T-helper 17 cell (primary cell): ENCODE measurements at places on chromosomes 4 and X.

DNA sequence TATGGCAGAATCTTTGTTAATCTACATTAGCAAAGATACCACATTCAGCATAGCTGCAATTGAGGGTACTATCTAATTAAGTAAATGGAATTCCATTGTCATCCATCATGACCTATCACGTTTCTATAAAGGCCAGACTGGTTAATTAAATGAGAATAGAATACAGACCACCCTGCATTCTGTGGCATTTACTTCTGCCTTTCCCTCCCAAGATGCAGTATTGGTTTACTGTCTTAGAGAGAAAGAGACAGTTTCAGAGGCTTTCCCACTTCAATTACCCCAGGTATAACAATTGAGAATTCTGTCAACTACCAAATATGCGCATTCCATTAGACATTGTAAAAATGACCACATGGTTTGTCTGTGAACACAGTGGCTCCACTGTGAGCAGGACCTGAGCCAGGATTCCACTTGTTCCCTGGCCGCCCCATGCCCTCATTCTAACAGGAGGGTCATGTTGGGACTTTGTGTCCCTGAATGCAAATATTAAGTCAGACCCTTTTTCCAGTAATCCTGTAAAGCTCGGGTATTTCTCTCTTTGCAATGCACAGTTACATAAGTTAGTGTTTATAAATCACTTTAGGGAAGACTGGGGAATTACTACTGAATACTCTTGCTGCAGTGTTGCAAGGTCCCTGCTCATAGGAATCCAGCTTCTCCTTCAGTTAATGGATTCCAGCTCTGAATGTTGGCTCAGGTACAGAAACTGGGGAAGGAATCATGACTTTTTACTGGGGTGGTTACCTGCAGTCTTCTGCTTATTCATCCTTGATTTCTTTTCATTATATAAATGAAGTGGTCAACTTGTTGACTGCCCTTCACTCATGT, 261.0 kb downstream of the PDGFC start:
- DNase-seq, result no peak

DNA sequence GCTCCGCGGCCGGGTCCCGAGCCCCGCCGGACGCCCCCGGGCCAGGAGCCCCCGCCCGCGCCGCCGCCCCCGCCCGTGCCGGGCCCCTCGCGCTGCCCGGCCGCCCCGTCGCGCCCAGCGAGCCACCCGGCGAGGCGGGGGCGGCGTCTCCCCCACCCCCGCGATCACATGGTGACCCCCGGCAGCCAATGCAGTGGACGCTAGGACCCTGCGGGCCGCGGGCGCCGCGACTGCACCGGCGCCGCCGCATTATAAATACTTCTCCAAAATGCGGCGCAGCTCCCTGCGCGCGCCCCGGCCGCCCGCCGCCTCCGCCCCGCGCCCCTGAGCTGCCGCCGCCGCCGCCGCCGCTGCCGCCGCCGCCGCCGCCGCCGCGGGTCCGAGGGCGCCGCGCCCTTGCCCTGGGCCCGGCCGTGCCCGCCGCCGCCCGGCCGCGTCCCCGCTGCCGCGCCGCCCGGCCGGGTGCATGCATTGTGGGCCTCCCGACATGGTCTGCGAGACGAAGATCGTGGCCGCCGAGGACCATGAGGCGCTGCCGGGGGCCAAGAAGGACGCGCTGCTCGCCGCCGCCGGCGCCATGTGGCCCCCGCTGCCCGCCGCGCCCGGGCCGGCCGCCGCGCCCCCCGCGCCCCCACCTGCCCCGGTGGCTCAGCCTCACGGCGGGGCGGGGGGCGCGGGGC, at the start of gene NAT8L:
TSS of gene NAT8L (plus strand) at position 282 of the 680 bp plus-strand sequence. CDS start at position 467, 185 bp downstream.
- DNase-seq, result no peak

DNA sequence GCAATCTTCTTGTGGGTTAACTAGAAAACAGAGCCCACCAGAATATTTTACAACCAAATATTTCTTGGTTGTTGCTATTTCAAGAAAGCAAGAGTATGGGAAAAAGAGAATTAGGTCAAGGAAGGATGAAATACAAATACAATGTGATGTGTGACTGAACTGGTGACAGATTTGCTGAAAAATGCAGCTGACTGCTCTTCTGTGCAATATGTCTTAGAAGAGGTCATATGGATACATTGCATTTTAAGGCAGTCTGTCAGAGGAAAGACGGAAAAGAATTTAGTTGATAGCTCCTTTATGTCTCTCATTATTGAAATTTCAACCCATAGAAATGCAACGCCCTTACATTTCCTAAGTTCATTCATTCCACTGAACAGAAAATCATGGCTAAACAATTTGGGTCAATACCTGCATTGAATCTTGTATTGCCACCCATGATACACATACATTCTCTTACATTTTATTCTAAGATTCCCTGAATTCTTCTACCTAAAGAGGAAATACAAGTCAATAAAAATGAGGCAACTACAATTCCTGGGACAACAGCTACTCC, 423.1 kb downstream of the ADAM29 start:
- DNase-seq, result no peak

DNA sequence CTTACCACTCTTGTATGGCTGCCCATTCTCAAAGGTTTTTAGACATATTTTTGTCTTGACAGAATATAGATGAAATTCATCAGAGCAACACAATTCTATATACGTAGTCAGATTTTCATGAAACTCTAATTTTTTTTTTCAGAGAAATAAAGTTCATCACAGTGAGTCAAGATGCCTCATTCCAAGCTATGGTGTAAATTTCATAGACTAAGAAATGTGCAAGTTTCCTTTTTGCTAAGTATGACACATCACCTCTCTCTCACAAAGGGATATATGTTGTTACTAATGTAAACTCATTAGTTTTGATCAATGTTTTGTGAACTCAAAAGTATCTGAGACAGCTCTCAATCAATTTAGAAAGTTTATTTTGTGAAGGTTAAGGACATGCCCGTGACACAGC, 60.4 kb upstream of the ATXN3L start:
- DNase-seq, result no peak

DNA sequence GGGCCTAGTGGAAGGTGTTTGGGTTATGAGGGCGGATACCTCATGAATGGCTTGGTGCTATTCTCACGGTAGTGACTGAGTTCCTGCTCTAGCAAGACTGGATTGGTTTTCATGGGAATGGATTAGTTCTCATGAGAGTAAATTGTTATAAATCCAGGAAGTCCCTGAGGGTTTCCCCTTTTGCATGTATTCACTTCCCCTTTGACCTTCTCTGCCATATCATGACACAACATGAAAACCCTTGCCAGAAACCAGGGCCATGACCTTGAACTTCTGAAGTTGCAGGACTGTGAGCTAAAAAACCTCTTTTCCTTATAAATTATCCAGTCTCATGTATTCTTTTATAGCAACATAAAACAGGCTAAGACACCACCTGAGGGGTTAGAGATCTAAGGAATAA, 529.7 kb upstream of the RPS6KA3 start:
- no peak for DNase-seq

DNA sequence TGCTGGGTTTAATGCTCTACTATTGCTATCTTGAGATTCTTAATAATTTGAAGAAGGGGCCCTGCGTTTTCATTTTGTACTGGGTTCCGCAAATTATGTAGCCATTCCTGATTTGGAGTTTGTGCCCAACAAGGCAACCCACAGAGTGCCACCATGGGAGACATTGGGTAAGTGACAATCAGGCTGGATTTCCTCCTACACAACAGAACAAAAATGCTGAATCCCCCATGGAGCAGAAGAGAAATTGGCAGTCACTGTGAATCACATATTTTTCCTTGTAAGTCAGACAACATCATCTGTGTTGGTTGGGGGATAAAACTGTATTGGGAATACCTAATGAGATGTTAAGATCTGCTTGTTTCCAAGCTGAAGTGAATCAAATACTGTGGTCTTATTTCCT, 80.9 kb downstream of the CNGA2 start:
- DNase-seq, result no peak

GRCh38 chrX:38452603-38453002, 100.2 kb downstream of the OTC start:
- no peak for DNase-seq

DNA sequence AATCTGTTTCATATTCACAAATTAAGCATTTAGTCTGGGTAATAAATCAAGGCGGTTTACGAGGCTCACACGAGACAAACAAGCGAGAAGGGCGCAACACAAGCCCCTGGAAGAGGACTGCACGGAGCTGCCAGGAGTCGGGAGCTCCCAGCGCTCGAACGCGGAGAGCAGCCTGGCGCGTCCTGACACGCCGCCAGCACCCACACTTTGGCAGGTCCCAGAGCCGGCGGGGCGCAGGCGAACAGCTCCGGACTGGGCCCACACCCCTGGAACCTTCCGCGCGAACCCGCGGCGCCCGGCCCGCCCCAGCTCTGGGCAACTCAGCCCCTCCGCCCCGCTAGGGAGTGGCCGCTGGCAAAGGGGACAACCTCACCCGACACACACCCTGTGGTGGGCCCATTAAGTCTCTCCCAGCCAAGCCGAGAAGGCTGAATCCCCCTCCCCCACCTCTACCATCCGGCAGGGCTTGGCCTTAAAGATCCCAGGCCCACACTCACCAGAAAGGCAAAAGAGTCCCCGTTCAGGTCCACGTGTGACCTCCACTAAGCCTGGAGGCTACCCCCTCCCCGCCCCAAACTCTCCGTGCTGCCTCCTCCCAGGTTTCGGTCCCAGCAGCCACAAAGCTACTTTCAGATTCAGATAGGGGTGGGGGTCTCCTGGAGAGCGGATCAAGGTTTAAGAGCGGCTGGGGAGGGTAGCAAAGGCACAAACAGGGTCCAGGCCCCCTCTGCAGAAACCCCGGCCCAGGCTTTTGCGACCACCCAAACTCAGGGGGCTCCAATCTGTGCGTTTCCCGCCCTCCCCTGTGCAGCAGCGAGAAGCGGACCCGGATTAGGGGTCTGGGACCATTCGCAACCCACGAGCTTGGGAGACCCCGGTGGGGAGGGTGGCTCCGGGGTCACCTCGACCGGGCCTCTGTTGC, 47.5 kb upstream of the BCOR start:
- DNase-seq, result no peak

- no peak for DNase-seq
Observed at GRCh38 chrX:49106296-49106695, 17.2 kb downstream of the GPKOW start.

- no peak for DNase-seq
Observed at GRCh38 chrX:23844502-23845138, 61.6 kb downstream of the SAT1 start.

DNA sequence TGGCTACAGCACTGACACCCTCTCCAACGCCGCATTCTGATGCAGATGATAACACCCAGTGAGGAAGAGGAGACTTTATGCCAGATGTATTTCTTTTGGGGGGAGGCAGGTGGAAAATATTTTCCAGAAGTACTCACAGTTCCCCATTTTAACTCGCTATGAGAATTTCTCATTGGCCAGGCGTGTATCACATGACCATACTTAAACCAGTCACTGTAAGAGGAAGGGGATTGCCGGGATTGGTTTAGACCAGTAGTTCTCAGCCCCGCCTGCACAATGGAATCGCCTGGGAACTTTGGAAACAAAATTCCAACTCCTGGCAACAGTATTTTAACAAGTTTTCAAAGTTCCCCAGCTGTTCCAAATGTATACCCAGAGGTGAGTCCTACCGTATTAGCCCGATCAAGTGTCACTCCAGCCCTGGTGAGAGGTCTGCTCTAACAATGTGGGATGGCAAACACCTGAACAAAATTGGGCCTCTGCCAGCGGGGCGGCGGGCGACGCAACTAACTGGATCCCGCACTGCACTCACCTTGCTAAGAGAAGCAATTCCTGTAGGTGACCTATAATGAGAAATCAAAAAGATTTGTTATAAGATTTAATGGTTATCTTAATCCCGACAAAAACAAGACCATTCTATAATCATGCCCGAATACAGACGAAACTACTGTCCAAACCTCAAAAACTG, 2.9 kb upstream of the MSL3 start:
- DNase-seq, result no peak

GRCh38 chr4:139337612-139338011, 35.3 kb upstream of the NDUFC1 start:
- DNase-seq, result no peak

GRCh38 chrX:113675278-113675677, 834.6 kb upstream of the AMOT start:
- no peak for DNase-seq

DNA sequence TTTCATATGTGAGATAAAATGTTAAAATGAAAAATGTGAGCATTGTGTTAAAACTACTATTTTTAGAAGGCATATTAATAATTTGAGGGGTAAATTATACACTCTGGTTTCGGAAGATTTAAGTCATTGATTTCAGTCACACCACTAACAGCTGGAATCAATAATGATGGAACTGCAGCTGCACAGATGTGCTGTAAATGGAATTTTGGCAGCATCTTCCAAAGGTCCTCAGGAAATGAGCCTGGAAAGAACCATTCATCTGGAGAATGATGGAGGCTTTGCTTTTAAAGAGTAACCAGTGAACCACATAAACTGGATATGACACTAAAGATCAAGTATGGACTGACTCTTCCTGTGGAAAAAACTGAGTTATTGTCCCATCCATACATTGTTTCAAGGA, 759.0 kb upstream of the EPHA5 start:
- DNase-seq, result no peak

DNA sequence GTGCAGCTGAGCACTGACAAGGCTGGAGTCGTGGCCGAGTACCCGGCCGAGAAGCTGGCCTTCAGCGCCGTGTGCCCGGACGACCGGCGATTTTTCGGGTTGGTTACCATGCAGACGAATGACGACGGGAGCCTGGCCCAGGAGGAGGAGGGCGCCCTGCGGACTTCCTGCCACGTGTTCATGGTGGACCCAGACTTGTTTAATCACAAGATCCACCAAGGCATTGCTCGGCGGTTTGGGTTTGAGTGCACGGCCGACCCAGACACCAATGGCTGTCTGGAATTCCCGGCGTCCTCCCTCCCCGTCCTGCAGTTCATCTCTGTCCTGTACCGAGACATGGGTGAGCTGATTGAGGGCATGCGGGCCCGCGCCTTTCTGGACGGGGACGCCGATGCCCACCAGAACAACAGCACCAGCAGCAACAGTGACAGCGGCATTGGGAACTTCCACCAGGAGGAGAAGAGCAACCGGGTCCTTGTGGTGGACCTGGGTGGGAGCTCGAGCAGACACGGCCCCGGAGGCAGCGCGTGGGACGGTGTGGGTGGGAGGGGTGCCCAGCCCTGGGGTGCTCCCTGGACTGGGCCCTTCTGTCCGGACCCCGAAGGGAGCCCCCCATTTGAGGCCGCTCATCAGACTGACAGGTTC, 24.3 kb downstream of the RGS12 start:
- no peak for DNase-seq
